Caco-2 (cell line): ENCODE measurements at places on chromosomes 7 and 10. TPM values are rescaled to one million over a fixed set of nuclear protein-coding genes. Genes with fewer than 3 reads are reported as not detected.

STK17A gene
- total RNA-seq: 19.2 and 19.6 TPM in 2 replicates

- no peak overlapping the region for H3K27ac ChIP-seq
- no peaks in the 10 kb centered on the region for H3K27me3 ChIP-seq
- H3K4me3 ChIP-seq: no peak overlapping the region
Observed at GRCh38 chr7:105580022-105580740, 1.1 kb downstream of the EFCAB10 start.

GRCh38 chr10:90718182-90718581, 139.7 kb downstream of the HTR7 start:
- H3K27me3 ChIP-seq: no peaks in the 10 kb centered on the region
- no peaks in the 10 kb centered on the region for H3K36me3 ChIP-seq
- no peak overlapping the region for H3K27ac ChIP-seq
- DNase-seq: no peak

DNA sequence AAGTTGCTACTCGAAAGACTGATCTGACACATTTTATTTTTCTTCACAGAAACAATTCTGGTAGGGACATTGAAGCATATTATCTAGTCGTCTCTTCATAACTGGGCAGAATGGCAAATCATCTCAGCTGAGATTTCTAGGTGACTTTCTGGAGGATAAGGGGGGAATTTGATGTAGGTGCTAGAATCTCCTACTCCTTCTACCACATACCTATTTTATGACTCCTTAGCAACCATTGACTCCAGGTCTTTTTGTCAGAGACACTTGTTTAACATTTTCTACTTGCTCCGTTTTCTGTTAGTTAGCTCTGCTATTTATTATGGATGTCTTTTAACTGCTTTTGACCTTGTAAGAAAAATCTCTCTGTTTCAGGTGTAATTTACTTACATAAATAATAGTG, 380.9 kb upstream of the SEMA3C start:
- peaks cover 21% of the 10 kb centered on the region for H3K4me1 ChIP-seq
- H3K36me3 ChIP-seq: no peaks in the 10 kb centered on the region
- no peak overlapping the region for H3K4me3 ChIP-seq
- no peak for DNase-seq
- H3K27ac ChIP-seq: no peak overlapping the region
